Muscle of leg (tissue), 16 donors: ENCODE measurements at places on chromosomes 4 and X. TPM values are rescaled to one million over a fixed set of nuclear protein-coding genes. Genes with fewer than 3 reads are reported as not detected.
A peak's percentile ranks its signal among the peaks of the same experiment; 100 is the strongest.

DNA sequence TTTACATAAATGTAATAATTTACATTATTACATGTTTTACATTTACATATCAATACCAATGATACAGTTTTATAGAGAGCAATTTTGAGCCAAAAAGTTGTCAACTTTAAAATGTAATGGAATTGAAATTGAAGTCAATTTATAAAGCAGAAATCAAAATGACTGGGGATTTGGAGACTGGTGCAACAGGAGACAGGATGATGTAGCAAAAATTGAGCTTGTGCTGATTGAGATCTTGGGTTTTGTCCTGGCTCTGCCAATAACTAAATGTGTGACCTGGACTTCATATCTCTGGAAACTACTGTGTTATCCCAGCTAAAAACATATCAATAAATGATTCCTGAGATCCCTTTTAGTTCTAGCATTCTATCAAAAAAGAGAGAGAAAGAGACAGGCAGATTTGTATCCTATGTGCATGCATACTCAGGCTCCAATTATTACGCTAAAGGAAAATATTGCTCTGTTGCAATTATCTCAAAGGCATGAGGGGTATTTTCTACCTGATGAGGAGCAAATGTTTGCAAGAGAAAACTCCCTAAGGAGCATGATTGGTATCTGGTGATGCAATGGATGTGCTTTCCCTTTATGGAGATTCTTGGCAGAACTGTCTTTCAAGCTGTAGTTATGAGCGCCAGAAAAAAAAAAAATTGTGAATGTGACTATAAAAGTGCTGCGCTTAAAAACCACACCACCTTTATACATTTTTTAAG, 14.7 kb downstream of the EXOC1L start:
- no peaks in the 10 kb centered on the region for H3K36me3 ChIP-seq
- H3K27ac ChIP-seq, result no peak overlapping the region
- H3K4me1 ChIP-seq, result no peaks in the 10 kb centered on the region
- H3K4me3 ChIP-seq, result no peak overlapping the region

DNA sequence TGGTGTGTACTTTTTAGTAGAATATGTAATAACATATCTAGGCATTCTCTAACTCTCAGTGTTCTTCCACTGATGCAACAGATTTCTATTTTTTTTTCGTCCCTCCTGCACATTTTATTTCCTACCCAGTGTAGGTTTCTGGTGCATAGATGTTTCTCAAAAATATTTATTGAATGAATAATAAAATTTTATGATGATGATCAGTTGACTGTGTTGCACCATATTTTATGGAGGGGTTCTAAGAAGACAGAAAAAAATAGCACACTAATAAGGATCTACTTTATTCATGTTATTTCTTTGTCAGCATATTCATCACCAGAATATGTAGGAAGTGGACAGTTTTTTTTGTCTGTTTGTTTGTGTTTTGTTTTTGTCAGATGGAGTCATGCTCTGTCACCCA, 2529.3 kb downstream of the ARAP2 start:
- no peaks in the 10 kb centered on the region for H3K36me3 ChIP-seq
- no peaks in the 10 kb centered on the region for H3K4me1 ChIP-seq
- H3K27ac ChIP-seq, result no peak overlapping the region
- no peak for DNase-seq

- H3K27me3 ChIP-seq, result no peaks in the 10 kb centered on the region
- DNase-seq, result no peak
- no peak overlapping the region for H3K4me3 ChIP-seq
- H3K27ac ChIP-seq, result no peak overlapping the region
- H3K4me1 ChIP-seq, result no peaks in the 10 kb centered on the region
Measured at GRCh38 chr4:86664959-86665358, 70.8 kb downstream of the PTPN13 start.

DNA sequence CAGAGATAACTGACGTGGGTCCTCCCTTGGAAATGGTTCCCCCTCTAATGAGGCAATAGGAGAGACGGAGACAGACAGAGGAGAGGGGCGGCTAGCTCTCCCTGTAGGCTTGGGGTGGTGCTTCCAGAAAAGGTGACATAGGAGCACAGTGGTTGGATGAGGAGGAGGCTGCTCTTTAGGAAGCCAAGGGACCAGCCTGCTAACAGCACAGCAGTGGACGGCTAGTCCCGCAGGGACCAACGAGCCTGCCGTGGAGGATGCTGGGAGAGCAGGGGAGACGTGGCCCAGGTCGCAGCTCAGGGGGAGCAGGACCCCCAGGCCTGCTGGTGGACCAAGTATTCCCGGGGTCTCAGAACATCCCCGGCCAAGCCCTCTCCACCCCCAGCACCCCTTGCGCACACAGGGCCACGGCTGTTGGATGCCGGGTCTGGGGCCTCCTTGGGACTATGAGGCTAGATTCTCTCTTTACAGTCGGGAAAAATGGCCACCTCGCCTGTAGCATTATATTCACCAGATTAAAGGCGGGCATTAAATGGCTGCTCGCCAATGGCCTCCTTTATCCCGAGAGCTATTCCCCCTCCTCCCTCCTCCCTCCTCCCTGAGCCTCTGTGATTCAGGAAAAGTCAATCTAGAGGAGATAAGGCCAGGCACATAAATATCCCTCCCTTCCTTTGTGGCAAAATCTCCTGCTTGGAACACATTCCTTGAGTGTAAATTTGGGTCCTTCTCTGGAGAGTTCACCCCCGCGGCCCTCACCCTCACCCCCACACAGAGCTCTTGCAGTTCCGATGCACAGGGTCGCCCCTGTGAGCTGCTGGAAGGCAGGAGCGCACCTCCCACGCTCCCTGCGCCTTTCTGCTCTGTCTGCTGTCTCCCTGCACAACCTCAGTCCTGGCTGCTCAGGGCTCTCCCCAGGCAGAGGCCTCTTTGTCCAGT, 30.5 kb upstream of the NSG1 start:
- no peaks in the 10 kb centered on the region for H3K4me1 ChIP-seq
- no peak overlapping the region for H3K4me3 ChIP-seq
- H3K36me3 ChIP-seq, result no peaks in the 10 kb centered on the region

- no peaks in the 10 kb centered on the region for H3K4me1 ChIP-seq
- H3K36me3 ChIP-seq, result no peaks in the 10 kb centered on the region
- H3K4me3 ChIP-seq, result no peak overlapping the region
- H3K27ac ChIP-seq, result no peak overlapping the region
- H3K27me3 ChIP-seq, result no peaks in the 10 kb centered on the region
Measured at GRCh38 chr4:155875878-155876277, 9.8 kb upstream of the ASIC5 start.

GRCh38 chr4:105106426-105106825, 40.2 kb upstream of the TET2 start:
- H3K27ac ChIP-seq, result no peak overlapping the region
- no peaks in the 10 kb centered on the region for H3K4me1 ChIP-seq
- no peak for DNase-seq
- H3K4me3 ChIP-seq, result no peak overlapping the region
- no peaks in the 10 kb centered on the region for H3K27me3 ChIP-seq

GRCh38 chrX:74505437-74505836, 84.1 kb downstream of the SLC16A2 start:
- no peak overlapping the region for H3K4me3 ChIP-seq
- H3K27me3 ChIP-seq, result peaks cover 14% of the 10 kb centered on the region
- no peaks in the 10 kb centered on the region for H3K36me3 ChIP-seq
- H3K4me1 ChIP-seq, result peaks cover 2% of the 10 kb centered on the region
- H3K27ac ChIP-seq, result no peak overlapping the region

- DNase-seq, result no peak
- no peak overlapping the region for H3K4me3 ChIP-seq
- no peaks in the 10 kb centered on the region for H3K27me3 ChIP-seq
- no peak overlapping the region for H3K27ac ChIP-seq
- H3K36me3 ChIP-seq, result no peaks in the 10 kb centered on the region
Measured at GRCh38 chr4:158644356-158644755, 27.3 kb downstream of the C4orf46 start.

DNA sequence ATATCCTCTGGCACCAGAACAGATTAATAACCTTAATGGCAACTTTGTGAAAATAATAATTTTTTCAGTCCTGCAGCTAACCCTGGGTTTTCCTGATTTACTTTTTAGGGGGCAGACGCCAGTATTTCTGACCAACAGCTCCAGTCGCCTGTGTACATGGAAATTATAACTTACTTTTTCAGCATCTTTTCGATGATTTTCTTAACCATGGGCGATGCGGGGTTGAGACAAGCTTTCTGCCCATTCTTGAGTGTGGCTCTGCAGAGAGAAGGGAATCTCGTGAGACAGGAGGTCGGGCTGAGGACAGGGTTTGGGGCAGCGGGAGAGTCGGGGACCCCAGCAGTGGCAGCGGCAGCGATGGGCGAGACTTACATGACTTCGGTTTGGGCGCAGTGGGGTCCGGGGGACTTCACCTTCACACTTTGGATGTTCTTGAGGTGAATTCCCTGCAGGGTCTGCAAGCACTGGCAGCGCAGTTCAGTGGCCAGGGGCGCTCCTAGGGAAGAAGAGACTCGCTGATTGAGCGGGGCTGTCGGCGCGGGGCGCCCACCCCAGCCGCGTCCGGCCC, 484 bp downstream of the CXCL2 start:
- no peak for DNase-seq
- H3K36me3 ChIP-seq, result no peaks in the 10 kb centered on the region

DNA sequence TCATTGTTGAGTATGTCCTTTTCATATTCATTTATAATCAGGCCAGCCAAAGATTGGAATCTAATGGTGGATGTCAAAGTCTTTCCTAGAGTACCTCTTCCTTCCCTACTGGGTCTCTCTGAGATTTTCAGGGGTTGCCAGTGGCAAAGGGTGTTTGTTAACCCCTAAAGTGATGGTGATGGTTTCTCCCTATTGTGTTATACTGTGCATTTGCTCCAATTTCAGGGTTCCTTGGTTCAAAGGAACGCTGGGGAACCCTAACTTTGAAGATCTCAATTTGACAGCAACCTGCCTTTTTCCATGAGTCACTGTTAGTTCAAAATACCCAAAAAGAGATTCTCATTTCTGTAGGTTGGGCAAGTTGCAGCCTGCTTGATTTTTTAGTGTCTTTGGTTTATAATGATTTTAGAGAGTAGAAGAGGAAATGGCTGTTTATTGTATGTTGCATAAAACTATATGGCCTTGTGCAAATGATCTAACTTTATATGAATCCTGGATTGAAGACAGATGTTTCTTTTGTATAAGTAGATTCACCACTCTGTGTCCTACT, 23.0 kb downstream of the GAB1 start:
- H3K36me3 ChIP-seq, result peaks cover 2% of the 10 kb centered on the region
- peak overlapping the region; percentile 69 for H3K27ac ChIP-seq
- no peaks in the 10 kb centered on the region for H3K27me3 ChIP-seq
- DNase-seq, result no peak
- H3K4me3 ChIP-seq, result no peak overlapping the region

F9 gene
- polyA plus RNA-seq, result not detected

COL25A1 gene
- polyA plus RNA-seq, result 4.9 TPM

BMX gene
- 1.7 TPM for polyA plus RNA-seq

KLHL4 gene
- polyA plus RNA-seq, result 3.6 TPM

NXF2 gene
- not detected for polyA plus RNA-seq

DUSP9 gene
- polyA plus RNA-seq, result 0.18 TPM

CT83 gene
- polyA plus RNA-seq, result not detected

INTS6L gene
- polyA plus RNA-seq, result 7.6 TPM

FAM47C gene
- not detected for polyA plus RNA-seq

FHIP1A gene
- polyA plus RNA-seq, result 4.5 TPM
